Uterus (tissue), 4 donors: ENCODE measurements at places on chromosomes 16 and 17.
A peak's percentile ranks its signal among the peaks of the same experiment; 100 is the strongest.

DNA sequence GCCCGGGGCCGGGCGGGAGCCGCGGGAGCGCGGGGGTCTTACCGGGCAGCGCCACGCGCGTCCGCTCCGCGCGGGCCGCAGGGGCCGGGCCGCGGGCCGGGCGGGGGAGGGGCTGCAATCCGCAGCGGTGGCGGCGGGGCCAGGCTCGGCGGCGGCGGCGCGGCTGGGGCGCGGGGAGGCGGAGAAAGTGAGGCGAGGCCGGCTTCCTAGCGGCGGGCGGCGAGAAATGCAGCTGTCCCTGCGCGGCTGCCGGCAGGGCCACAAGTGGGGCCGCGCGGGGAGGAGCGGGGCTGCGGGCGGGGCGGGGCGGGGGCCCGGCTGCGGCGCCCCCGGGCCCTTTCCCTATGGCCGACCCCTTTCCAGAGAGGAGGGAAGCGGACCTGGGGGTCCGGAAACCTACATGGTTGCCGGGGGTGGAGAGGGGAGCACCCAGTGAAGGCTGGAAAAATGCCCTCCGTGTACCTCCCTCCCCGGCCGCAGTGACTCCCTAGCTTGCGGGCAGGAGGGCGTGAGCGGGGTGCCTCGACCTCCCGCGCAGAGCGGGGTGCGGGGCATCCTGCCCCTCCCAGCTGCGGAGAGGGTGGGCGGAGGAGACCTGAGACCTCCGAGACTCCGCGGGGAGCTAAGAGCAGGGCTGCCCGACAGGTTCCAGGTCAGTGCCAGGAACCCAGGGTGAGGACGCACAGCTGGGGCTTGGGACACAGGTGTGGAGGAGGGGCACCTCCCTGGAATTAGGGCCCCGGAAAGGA is at the start of gene CUEDC1:
CUEDC1 (minus strand) TSS at position 230 of the 749 bp plus-strand sequence. CDS start 69,848 bp downstream, outside the sequence.
- no peaks in the 10 kb centered on the region for H3K36me3 ChIP-seq
- DNase-seq: peak; percentile 84
- H3K27ac ChIP-seq: peak within 1 kb of the TSS; percentile 98

DNA sequence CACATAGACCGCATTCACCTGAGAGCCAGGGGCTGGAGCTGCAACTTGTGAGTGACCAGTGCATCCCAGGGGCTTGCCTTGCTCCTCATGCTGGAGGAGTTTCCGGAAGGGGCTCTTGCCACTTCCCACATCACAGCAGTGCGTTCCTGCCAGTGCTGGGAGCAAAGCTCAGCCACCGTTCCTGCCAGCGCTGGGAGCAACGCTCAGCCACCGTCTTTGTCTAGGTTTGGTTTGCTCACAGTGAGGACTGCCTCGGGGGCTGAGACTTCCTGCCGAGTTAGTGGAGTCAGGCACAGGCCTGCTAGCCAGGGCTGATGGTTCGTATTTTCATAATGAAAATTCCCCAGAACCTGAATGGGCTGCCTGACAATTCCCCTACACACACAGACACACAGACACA is 5.4 kb upstream of the CHRNE start:
- DNase-seq: no peak
- H3K36me3 ChIP-seq: no peaks in the 10 kb centered on the region
- H3K4me3 ChIP-seq: no peak overlapping the region
- H3K27ac ChIP-seq: peak overlapping the region; percentile 54

DNA sequence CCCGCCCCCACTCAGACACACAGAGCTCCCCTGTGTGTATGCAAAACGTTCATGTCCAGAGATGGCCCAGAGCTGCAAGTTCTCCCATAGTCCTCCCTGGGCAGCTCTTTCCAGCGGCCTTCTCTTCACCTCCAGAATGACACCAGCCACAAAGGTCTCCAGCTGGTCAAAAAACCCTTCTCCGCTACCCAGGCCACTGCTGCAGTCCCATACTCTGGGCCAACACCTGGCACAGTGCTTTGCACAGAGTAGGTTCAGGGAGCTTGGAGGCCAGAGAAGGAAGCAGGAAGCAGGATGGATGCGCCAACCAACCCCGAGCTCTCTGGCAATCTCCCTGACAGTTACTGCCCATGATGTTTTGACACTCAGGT is 1.1 kb upstream of the STAT5B start:
- H3K27ac ChIP-seq: peak overlapping the region; percentile 94
- no peak overlapping the region for H3K4me3 ChIP-seq
- H3K36me3 ChIP-seq: no peaks in the 10 kb centered on the region
- no peak for DNase-seq

- no peaks in the 10 kb centered on the region for H3K27me3 ChIP-seq
- H3K36me3 ChIP-seq: no peaks in the 10 kb centered on the region
- no peak overlapping the region for H3K27ac ChIP-seq
- peak overlapping the region; percentile 65 for H3K4me3 ChIP-seq
These were observed 2.0 kb upstream of the CCDC42 start for GRCh38 chr17:8746501-8747236.

DNA sequence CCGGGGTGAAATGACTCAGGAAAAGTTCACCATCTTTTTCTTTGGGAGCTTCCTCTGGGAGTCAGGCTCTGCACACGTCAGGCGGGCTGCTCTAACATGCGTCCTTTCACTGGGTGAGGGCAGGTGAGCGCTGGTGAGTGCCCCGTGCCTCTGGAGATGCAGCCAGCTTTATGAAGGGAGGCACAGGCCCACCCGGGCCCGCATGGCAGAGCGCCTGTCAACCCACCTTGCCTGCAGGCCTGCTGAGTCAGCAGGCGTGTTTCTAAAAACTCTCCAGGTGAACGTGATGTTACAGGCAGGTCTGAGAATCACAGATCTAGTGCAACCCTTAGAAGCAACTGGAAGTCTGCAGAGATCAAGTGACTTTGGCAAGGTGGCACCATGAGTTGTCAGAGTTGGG is 18.4 kb downstream of the MAP1LC3B start:
- H3K36me3 ChIP-seq: no peaks in the 10 kb centered on the region
- H3K4me3 ChIP-seq: no peak overlapping the region
- DNase-seq: no peak
- no peaks in the 10 kb centered on the region for H3K4me1 ChIP-seq

DNA sequence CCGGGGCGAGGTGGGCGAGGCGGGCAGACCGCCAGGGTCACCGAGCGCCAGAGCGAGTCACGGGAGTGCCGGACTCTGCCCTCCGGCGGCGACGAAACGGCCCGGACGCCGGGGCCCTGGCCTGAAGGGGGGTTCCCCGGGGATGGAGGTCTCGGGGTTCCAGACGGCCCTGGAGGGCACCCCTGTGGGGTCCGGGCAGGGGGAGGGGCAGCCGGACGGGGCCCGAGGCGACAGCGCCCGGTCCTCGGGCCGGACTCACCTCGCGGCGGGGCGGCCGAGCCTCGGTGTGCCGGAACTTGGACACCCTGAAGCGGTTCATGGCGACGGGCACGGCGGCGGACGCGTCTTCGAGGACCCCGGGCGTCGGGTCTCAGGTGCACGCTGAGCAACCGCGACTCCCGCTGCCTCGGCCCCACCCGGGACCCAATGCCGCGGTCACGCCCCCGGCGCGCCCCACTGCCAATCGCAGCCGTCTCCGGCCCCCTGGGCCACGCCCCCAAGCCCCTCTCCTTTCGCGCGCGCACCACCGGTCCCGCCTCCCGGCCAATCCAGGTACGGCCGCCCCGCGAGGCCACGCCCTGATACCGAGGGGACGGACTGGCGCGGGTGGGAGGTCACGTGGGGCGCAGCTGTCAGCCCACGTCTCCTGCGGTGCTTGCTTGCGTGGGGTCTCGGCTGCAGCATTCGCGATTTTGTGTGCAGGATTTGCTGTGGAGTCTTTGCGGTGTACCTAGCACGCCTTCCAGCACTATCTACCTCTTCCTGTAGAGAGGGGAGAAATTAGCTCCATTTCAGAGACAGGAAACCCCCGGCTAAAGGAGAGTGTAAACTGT is at the start of gene CORO7:
CORO7 (minus strand) TSS at position 397 of the 833 bp plus-strand sequence; CDS start at position 319, 78 bp downstream.
- peak within 1 kb of the TSS; percentile 35 for H3K4me3 ChIP-seq
- H3K36me3 ChIP-seq: no peaks in the 10 kb centered on the region
- H3K4me1 ChIP-seq: no peaks in the 10 kb centered on the region
- H3K27ac ChIP-seq: peak within 1 kb of the TSS; percentile 66
- DNase-seq: peak; percentile 95
- H3K27me3 ChIP-seq: no peaks in the 10 kb centered on the region
